Suppressor macrophage (primary cell): ENCODE measurements at places on chromosomes 13 and 19.

DNA sequence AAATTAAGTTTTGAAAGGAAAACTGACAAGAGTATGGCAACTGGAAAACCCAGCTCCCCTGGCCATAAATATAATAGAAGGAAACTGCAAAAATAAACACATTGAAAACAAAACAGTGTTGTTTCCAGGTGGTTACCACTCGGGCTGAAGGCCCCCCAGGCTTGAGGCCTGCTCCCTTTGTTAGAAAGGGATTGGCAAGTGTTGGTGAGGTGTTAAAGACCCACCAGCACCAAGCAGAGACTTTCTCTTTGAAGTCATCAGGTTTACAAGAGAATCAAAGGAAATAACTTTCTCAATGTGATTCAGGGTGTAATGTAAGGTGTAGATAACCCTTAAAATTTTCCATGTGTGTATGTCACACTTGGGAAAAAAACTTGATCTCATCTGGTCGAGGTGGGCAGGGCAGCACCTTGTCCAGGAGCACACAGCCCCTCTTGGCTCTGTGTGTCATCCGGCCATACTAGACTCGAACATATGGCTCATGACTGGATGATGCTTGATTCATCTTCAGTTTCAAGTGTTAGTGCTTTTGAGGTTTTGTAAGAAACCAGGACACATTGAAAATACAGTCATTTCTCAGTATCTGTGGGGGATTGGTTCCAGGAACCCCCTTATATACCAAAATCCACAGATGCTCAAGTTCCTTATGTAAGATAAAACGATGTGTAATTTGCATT lies 7.8 kb downstream of the ACTN4 start:
- DNase-seq: no peak

DNA sequence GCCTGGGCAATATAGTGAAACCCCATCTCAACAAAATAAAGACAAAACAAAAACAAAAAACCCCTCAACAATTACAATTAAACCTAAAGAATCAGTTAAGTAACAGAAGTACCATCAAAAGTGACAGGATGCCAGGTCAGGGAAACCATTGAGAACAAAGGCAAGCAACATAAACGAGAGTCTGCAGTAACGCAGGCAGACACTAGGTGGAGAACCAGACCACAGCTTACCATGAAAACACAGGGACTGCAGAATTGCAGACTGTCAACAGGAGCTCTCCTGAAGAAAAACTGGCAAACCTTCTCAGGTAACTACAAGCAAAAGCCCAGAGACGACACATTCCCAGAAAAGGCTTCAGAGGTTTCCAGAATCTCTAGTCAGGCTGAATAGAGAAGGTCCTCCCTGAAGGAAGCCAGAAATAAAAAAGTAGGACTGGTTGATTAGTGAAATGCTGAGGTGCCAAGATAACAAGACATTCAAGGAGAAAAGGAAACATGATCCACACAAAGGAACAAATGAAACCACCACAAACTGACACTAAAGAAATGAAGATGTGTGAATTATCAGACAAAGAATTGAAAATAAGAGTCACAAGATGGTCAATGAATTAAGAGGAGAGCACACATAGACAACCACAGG lies 2.2 kb upstream of the ZNF665 start:
- DNase-seq: peak; percentile 82

GRCh38 chr13:87998081-87998480 lies 326.9 kb downstream of the SLITRK5 start:
- DNase-seq: no peak

DNA sequence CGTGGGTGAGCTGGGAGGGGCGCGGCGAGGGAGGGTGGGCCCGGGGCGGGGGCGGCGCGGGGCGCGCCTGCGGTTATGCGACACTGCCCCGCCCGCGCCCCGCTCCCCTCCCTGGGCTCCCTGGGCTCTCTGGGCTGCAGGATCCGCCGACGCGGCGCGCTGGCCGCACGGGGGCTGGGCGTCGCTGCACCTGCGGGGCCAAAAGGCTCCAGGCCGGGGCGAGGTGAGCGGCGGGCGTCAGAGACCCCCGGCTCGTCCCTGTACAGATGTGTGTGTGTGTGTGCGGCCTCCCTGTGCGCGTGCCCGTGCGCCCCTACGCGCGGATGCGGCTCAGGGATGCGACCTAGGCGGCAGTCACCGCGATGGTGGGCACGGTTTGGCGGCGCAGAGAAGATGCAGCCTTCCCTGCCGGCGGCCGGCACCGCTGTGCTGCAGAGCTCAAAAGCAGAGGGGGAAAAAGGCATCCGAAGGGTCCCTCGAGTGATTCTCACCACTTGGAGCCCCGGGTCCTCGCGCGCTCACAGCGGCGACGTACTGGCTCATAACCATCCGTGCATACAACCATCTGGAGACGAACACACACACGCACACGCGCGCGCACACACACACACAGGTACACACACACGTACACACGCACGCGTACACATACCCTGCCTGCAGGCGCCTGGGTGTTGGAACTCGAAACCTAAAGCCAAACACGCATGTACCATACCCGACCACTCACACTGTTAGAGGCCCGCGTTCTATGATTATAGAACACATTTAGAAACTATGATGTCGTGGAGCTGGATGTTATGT lies 709 bp downstream of the ATP8A2 start:
- DNase-seq: no peak

DNA sequence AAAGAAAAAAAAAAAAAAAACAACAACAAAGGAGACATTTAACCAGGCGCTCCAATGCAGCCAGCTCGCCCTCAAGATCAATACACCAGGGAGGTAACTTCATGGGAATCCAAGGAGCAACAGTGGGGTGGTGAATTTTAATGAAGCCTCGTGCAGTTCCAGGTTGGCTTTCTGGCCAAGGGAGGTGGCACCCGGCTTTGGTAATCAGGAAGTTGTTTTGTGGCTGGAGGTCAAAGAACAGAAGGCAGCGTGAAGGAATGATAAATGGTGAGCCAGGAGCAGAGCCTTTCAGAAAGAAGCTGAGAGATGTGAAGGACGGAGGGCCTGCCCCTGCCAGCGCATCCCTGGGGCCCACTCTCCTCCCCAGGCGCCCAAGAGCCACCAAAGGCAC lies 188.2 kb upstream of the TSC22D1 start:
- DNase-seq: peak; percentile 33

DNA sequence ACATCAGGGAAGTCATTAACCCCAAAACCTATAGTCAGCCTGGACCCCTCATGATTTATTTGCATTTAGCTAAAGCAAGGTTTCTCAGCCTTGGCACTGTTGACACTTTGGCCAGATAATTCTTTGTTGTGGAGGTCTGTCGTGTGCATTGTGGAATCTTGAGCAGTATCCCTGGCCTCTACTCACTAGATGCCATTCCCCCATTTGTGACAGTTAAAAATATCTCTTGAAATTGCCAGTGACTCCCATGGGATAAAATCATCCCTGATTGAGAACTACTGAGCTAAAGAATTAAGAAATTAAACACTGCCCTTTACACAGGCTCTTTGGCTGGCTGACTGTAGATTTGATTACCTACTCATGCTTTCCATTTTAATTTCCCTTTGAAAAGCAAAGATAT lies 102.7 kb downstream of the LMO7 start:
- no peak for DNase-seq

DNA sequence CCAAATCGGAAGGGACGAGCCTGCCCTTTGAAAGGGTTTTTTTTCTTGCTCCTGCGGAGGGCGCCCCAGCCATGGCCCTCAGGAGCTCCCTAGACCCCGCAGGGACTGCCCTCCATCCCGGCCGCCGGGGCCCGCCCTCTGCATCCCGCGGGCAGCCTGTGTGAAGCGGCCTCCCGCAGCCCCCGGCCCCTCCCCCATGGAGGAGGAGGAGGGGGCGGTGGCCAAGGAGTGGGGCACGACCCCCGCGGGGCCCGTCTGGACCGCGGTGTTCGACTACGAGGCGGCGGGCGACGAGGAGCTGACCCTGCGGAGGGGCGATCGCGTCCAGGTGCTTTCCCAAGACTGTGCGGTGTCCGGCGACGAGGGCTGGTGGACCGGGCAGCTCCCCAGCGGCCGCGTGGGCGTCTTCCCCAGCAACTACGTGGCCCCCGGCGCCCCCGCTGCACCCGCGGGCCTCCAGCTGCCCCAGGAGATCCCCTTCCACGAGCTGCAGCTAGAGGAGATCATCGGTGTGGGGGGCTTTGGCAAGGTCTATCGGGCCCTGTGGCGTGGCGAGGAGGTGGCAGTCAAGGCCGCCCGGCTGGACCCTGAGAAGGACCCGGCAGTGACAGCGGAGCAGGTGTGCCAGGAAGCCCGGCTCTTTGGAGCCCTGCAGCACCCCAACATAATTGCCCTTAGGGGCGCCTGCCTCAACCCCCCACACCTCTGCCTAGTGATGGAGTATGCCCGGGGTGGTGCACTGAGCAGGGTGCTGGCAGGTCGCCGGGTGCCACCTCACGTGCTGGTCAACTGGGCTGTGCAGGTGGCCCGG lies 815 bp downstream of the MAP3K10 start:
- DNase-seq: peak; percentile 33

- peak; percentile 66 for DNase-seq
Measured at GRCh38 chr13:43229506-43229905, 206.1 kb downstream of the DNAJC15 start.

DNA sequence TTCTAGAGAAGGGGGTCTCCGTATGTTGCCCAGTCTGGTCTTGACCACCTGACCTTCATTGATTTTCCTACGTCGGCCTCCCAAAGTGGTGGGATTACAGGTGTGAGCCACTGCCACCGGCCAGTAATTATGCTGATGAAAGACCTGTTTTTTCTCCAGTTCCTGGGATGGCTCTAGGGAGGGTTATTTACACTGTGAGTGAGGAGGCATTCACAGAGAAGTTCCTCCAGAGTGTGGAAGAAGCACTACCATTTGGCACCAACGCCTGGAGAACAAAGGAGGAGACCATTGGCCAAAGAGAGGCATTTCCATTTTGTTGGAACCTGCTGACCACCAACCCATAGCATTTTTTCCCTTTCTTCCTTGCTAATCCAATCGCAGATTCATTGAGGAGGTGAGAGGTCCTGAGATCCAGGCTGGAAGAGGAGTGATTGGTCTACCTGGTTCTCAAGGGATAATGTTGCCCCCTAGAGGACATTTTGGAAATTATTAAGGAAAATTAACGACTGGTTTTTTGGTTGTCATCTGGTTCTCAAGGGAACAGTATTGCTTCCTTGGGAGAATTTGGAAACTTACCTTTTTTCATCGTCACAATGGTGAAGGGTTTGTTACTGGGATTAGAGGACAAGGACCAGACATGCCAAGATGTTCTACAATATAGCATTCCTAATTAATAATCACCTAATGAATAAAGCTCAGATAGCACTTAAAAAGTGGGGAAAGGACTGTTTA lies 5.5 kb upstream of the SAE1 start:
- peak; percentile 78 for DNase-seq

GRCh38 chr19:10086591-10087192 lies 575 bp downstream of the SHFL start:
- DNase-seq: peak; percentile 14

DNA sequence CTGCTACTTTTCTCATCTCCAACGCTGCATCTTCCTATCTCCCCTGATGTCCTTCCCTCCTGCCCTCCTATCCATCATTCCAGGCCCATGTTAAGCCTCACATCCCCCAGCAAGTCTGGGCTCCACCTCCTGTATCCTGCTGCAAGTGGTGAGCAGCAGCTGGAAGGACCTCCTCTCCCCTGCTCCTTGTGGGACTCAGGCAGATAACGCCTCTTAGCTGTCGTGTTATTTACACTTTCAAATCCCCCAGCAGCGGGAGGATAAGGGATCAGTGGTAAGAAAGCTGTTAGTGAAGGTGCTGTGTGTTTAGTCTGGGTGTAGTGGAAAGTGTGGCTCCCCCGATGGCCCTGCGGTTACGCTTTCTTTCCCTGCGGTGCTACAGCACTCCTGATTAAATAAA lies 211.9 kb downstream of the ZNF536 start:
- no peak for DNase-seq

GRCh38 chr13:40370661-40371060 lies 295.8 kb downstream of the FOXO1 start:
- no peak for DNase-seq

DNA sequence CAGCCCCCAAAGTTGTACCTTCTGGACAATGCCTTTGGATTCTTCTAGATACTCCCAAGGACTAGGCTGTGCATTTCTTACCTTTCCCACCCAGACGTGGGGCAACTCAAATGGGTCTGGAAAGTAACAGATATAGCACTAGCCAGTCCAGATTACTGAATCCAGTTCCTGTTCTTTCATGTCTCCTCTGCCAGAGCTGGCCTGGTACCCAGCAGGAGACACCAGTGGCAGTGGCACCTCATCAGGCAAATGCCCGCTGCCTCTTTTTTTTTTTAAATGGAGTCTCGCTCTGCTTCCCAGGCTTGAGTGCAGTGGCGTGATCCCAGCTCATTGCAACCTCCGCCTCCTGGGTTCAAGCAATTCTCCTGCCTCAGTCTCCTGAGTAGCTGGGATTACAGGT lies 43.2 kb downstream of the N4BP2L2 start:
- no peak for DNase-seq

DNA sequence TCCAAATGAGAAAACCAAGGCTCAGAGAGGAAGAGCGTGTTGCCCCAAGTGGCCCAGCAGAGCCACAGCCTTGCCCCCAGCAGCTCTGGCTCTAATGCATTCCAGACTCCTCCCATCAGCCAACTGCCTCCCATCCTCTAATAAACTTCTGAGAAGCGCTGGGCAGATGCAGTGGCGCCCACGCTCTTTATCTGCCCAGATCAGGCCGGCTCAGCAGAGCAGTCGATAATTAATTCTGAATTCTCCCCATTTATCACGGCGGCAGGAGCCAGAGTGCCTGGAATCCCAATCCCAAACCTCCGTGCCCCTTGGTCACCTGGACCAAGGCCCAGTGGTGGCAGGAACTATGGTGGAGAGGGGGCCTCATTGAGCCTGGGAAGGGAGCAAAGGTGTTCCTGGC lies 13.9 kb downstream of the TINCR start:
- DNase-seq: no peak

GRCh38 chr13:82436099-82436585 lies 1446.1 kb downstream of the SLITRK1 start:
- DNase-seq: no peak
